ENCODE measurements at places on chromosomes 7 and 10.

DNA sequence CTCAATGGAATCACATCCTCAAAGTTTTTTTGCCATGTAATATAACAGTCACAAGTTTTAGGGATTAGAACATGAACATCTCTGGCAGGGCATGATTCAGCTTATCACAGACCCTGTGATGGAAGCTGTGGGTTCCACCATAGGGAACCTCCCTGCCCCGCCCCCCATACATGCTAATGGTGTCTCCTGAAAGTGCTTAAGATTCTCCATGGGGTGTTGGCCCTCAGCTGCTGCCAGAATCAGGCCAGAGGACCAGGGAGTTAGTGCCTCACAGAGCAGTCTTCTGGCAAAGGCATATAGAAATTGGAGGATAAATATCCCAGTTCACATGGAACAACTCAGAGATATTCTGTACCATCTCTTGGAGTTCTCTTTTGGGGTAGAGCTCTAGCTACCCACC is 119.4 kb downstream of the RAB11FIP2 start:
- peak; percentile 16 for DNase-seq
- H3K4me1 ChIP-seq, result peaks cover 28% of the 10 kb centered on the region
- H3K27ac ChIP-seq, result peak overlapping the region; percentile 48
- H3K27me3 ChIP-seq, result no peaks in the 10 kb centered on the region
- peaks cover 4% of the 10 kb centered on the region for H3K36me3 ChIP-seq

DNA sequence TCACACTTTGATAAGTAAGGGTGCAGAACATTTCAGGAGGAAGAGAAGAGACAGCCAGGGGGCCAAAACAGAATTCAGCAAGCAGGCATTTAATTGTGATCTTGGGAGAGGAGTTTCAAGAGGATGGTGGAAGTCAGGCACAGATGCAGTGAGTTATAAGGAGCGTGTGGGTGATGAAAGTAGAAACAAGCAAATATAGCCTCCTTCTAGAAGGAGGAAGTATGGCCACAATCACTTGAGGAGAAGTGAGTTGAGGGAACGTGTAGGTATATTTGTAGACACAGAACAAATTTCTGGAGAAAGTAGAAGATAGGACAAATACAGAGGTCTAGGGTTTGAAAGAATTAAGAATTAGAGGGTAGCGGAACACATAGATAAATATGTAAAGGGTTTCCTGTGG is 165.8 kb downstream of the CACNB2 start:
- DNase-seq, result no peak
- no peak overlapping the region for H3K27ac ChIP-seq
- no peak overlapping the region for H3K4me3 ChIP-seq
- H3K36me3 ChIP-seq, result no peaks in the 10 kb centered on the region

DNA sequence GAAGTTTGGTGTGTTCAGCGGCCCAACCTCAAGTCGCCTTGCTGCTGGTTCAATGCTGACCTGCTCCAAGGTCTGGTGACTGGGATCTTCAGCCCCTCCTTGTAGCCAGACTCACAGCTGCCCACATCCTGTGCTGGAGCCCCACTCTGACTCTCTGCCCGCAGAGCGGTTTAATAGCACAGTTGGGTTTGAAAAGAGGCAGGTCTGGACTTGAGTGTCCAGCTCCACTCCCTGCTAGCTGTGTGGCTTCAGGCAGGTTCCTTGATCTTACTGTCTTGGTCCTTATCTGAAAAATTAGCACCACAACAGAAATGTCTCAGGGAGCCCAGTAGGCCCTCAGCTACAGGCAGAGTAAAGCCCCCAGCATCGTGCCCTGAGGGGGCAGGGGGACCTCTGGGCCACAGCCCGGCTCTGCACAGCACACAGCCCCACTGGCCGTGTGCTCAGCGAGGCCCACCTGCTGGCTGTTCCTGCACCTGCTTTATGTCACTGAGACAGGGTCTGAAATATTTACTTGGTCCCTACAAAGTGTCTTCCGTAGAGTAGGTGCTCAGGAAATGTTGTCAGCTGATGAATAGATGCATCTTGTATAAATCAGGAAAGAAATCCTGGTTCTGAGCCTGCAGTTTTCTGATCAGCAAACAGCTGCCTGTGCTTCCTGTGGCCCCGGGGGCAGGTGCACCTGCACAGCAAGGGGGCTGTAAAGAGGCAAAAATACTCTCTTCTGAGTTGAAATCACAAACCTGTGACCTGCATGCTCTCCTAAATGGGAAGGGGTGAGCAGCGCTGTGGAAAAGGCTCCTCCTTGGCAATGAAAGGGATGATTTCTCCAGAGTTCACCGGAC is 155.5 kb downstream of the SVIL start:
- no peak overlapping the region for H3K27ac ChIP-seq
- H3K36me3 ChIP-seq, result peaks cover 16% of the 10 kb centered on the region
- peaks cover 23% of the 10 kb centered on the region for H3K4me1 ChIP-seq
- no peak overlapping the region for H3K4me3 ChIP-seq

GRCh38 chr7:96401200-96401599 is 79.3 kb upstream of the SLC25A13 start:
- DNase-seq, result no peak
- H3K4me1 ChIP-seq, result peaks cover 12% of the 10 kb centered on the region
- H3K27me3 ChIP-seq, result peaks cover 6% of the 10 kb centered on the region
- H3K36me3 ChIP-seq, result no peaks in the 10 kb centered on the region
- H3K27ac ChIP-seq, result no peak overlapping the region

DNA sequence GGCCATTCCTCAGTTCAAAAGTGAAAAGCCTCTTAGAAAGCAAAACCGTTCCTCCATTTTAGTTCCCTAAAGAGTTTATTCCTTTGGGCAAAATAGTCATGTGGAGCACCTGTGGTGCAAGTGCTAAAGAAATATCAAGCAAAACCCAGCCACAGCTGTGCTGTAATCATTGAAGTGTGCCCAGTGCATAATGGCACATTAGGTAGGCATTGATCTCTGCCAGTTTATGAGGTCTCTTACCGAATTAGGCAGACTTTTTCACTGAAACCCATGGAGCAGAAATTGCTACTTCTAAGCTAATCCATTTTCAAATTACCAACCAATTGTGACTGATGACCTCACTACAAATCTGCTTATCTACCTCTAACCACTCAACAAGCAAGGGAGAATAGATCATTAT is 97.2 kb upstream of the SEMA3A start:
- H3K4me1 ChIP-seq, result peaks cover 17% of the 10 kb centered on the region
- no peak overlapping the region for H3K27ac ChIP-seq
- no peaks in the 10 kb centered on the region for H3K36me3 ChIP-seq
- H3K4me3 ChIP-seq, result no peak overlapping the region

GRCh38 chr7:128221929-128222403 is 19.1 kb upstream of the LEP start:
- H3K27ac ChIP-seq, result no peak overlapping the region
- no peak overlapping the region for H3K4me3 ChIP-seq
- H3K27me3 ChIP-seq, result peaks cover 41% of the 10 kb centered on the region
- no peaks in the 10 kb centered on the region for H3K36me3 ChIP-seq
- H3K4me1 ChIP-seq, result peaks cover 8% of the 10 kb centered on the region

DNA sequence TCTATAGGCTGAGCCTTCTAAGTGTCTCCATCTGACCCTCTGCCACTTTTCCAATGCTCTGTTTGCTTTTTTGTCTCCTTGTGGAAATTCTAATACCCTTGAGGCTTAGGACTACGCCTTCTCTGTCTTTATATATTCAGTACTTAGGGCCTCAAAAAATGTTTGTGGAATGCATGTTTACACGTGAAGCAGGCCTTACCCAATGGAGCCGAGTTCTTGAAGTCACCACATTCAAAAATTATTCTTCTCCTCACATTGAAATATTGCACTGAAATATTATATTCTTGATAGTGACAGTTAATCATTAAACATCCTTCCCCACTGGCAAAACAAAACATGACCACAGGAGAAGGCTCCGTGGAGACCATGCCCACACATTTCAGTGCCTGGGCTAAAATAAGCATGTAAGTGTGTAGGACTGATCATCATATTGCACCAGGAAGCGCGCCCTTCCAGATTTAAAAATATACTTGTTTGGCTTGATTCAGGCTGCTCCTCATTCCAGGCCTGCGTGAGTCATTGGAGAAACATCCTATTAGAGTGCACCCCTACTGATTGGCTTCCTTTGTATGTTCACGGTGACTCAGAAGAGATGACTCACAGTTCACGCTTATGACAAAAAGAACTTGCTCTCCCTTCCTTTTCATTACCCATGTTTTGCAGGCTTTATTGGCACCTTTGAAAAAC is 307.4 kb upstream of the AOAH start:
- peaks cover 29% of the 10 kb centered on the region for H3K4me1 ChIP-seq
- no peaks in the 10 kb centered on the region for H3K36me3 ChIP-seq
- no peak overlapping the region for H3K4me3 ChIP-seq
- DNase-seq, result no peak
- peak overlapping the region; percentile 55 for H3K27ac ChIP-seq

DNA sequence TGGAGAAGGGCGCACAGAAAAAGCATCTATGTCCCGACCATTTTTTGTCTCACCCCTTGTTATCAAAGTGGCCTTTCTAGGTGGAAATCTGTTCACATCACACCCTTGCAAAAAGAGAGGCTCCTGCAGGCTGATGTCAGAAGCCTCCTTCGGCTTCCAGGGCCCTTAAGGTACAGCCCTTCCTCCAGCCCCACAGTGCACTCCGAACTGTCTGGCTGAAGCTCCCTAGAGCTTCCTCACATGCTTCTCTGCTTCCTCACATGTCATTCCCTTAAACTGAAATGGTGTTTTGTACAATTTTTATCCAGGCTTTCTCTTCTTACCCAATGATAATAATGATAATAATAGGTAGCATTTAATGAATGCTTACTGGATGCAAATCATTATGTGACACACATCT is 210.3 kb downstream of the INHBA start:
- no peaks in the 10 kb centered on the region for H3K27me3 ChIP-seq
- no peak overlapping the region for H3K4me3 ChIP-seq
- H3K36me3 ChIP-seq, result no peaks in the 10 kb centered on the region
- H3K27ac ChIP-seq, result no peak overlapping the region

DNA sequence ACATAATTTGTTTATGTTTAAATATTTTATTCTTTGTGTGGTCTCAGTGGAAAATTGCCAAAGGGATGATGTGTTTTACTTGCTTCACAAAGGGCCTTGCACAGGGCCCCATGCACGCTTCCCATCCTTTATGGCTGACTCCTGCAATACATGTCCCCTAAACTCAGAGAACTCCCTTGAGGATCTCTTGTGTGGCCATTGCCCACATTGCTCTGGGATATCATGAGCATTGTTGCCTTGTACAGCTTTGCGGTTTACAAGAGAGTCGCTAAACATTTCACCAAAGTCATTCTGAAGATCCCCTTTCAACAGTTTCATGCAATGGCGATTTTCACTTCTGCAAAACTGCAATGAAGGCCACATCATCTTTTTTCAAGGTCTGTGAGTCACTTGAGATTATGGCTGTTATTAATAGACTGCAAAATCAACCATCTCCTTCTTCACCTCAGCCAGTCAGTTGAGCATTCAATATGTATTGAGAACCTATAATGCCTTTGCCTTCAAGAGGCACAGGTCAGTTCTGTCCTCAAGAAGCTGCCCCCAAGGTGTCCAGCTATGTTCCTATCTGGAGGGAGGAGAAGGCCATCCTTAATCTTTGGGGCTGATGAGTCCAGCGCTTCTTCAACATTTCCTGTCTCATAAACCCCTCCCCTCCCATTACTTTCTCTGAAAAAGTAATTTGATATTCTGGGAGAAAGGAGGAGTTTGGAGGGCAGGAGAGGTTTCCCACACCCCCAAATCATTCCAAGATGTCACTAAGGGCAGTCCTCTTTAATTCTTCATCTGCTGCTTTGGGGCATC is 108.1 kb downstream of the CCDC71L start:
- peaks cover 3% of the 10 kb centered on the region for H3K27me3 ChIP-seq
- H3K4me3 ChIP-seq, result no peak overlapping the region
- H3K4me1 ChIP-seq, result no peaks in the 10 kb centered on the region
- H3K27ac ChIP-seq, result no peak overlapping the region

DNA sequence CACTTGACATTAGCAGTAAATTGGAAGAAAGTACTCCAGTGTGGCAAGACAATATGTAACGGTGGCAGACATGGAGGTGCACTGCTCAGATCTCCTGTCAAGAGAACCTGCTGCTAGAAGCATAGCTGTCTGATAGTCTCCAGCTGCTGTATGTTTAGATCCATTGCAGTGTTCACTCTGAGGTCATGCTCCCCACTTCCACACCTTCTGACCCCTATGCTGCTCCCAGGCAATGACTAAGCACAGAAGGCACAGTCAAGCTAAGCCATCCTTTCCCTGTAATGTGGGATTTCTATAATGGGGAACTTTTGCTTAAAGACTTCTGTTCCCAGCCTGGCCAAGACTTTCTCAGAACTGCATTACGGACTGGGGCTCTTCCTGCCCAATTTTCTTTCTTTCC is 315.8 kb downstream of the HPSE2 start:
- no peaks in the 10 kb centered on the region for H3K36me3 ChIP-seq
- no peak for DNase-seq
- no peak overlapping the region for H3K4me3 ChIP-seq
- H3K27me3 ChIP-seq, result no peaks in the 10 kb centered on the region

- peaks cover 11% of the 10 kb centered on the region for H3K36me3 ChIP-seq
- H3K4me1 ChIP-seq, result peaks cover 36% of the 10 kb centered on the region
- H3K27ac ChIP-seq, result no peak overlapping the region
- H3K27me3 ChIP-seq, result no peaks in the 10 kb centered on the region
- DNase-seq, result no peak
Observed at GRCh38 chr10:79219322-79219957, 127.8 kb upstream of the PPIF start.

DNA sequence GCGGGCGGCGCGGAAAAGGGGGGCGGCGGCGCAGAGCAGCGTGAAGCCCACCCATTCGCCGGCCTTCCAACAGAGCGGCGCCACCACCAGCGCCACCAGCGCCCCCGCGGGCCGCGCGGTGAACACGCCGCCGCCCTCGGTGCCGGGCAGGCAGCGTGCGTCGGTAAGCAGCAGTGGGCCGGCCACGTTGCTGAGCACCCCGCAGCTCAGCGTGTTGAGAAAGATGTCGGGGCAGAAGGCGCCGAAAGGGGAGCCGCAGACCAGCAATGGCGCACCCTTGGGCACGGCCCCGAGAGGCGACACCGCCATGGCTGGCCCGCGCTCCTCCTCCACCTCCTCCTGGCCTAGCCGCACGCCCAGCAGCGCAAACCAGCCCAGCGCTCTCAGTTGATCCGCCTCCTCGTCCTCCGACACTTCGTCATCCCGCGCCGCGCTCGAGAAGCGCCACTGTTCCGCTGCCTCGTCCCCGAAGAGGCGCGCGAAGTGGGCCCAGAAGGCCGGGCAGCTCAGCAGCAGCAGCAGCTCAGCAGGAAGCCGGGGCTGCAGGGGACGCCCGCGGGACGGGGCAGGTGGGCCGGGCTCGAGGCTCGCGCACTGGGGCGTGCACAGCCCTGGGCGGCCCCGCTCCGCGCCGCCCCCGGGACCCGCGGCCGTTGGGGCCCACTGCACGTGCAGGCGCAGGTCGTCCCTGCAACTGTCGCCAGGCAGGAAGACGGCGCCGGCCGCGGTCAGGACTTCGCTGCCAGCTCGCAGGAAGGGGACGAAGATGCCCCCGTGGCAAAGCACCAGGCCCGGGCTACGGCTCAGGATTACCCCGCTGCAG is 623 bp downstream of the TYSND1 start:
- no peak overlapping the region for H3K27ac ChIP-seq
- peak; percentile 59 for DNase-seq
- H3K4me1 ChIP-seq, result peaks cover 16% of the 10 kb centered on the region
- peaks cover 7% of the 10 kb centered on the region for H3K36me3 ChIP-seq

GRCh38 chr7:134457210-134457609 is 1.7 kb downstream of the AKR1B1 start:
- peak overlapping the region; percentile 87 for H3K4me3 ChIP-seq
- no peak overlapping the region for H3K27ac ChIP-seq
- peaks cover 25% of the 10 kb centered on the region for H3K4me1 ChIP-seq
- H3K27me3 ChIP-seq, result peaks cover 19% of the 10 kb centered on the region
- peaks cover 14% of the 10 kb centered on the region for H3K36me3 ChIP-seq

GRCh38 chr10:1308173-1308961 is 252.2 kb downstream of the WDR37 start:
- no peak overlapping the region for H3K4me3 ChIP-seq
- H3K27me3 ChIP-seq, result no peaks in the 10 kb centered on the region
- H3K36me3 ChIP-seq, result peaks cover 4% of the 10 kb centered on the region

All from WTC11 (cell line).